ENCODE measurements at places on chromosomes 6 and 20.

GRCh38 chr6:73579851-73580246 lies 59.0 kb upstream of the EEF1A1 start:
- peak; percentile 50 for ATAC-seq

- ATAC-seq, result no peak
These were observed 1.8 kb downstream of the FOXO3 start for GRCh38 chr6:108562503-108562993.

DNA sequence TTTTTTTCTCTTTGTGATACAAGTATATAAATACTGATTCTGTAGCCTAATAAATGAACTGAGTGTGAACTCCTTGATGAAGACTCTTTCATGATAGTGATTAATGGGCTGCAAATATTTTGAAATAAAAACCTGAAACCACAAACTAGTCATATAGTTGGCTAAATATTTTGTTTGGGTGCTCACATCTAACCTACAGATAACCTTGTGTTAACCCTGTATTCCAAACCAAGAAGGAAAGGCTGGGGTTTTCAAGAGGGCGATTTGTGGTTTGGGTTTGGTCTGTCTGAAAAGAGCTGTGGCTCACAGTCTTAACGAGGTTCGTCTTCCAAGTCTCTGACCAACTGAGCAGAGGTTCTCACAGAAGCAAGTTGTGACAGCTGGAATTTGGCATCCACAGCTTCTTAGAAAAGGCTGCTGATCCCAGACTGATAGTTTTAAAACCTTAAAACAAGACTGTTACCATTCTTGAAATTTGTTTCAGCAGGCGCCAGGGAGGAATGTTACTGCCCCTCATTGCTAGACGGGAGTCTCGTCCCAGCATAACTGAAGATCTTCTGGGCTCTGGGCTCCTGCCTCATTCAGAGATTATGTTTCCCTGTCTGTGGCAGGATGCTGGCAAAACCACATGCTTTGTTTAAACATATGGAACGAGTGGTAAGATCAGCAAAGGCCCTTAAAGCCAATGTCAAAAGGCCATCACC lies 736.4 kb upstream of the MARCKS start:
- peak; percentile 37 for ATAC-seq

- ATAC-seq, result no peak
These were observed 149.4 kb downstream of the ELOVL4 start for GRCh38 chr6:79797912-79798311.

- ATAC-seq, result no peak
These were observed 444.6 kb downstream of the KIF16B start for GRCh38 chr20:16128538-16129106.

- ATAC-seq, result no peak
These were observed 25.1 kb downstream of the YTHDF1 start for GRCh38 chr20:63190828-63191227.

- ATAC-seq, result no peak
These were observed 233.9 kb upstream of the SYNDIG1 start for GRCh38 chr20:24235296-24236175.

Data from esophagus mucosa (tissue), 1 donor.